Liver (tissue), 10 donors: ENCODE measurements at places on chromosomes 2 and 18. TPM values are rescaled to one million over a fixed set of nuclear protein-coding genes. Genes with fewer than 3 reads are reported as not detected.

DNA sequence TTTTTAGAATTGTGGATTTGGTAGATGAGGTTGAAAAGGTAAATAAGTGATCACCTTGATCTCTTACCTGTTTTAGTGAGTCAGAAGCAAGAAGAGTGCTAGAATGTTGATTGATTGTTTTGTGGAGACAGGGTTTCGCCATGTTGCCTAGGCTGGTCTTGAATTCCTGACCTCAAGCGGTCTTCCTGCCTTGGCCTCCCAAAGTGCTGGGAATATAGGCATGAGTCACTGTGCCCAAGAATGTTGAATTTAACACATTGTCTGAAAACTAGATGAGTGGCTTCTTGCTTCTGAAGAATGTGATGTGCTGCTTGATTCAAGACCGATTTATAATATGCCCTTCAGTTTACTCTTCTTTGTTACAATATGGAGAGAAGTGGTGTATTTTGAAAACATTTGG, 121.3 kb downstream of the FMNL2 start:
- no peaks in the 10 kb centered on the region for H3K4me1 ChIP-seq
- DNase-seq = no peak
- no peaks in the 10 kb centered on the region for H3K27me3 ChIP-seq

DNA sequence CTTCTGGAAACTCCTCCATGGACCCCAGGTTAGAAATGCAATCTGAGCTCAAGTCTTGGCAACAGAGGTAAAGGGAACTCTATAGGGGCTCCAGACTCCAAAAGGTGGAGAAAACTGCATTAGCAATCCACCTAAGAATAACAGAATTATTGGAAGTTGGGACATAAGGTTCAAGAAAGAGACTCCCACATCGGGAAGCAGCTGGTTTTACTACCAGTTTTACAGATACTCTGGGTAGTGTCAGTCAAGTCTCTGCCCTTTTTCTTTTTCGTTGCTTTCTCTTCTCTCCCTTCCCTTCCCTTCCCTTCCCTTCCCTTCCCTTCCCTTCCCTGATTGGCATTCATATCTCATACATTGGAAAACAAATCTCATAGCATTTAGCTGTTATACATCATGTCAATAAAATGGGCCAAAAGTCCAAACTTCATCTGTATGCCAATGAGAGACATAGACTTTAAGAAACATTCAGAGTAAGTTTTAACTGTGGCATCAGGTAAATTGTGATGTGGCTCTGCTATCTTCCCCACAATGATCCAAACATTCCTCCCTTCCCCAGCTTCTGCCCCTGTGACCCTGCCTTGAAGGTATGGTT, 166.7 kb downstream of the KCNE4 start:
- H3K27ac ChIP-seq = no peak overlapping the region
- DNase-seq = no peak
- no peaks in the 10 kb centered on the region for H3K27me3 ChIP-seq
- no peaks in the 10 kb centered on the region for H3K4me1 ChIP-seq
- no peaks in the 10 kb centered on the region for H3K36me3 ChIP-seq
- no peak overlapping the region for H3K4me3 ChIP-seq

DNA sequence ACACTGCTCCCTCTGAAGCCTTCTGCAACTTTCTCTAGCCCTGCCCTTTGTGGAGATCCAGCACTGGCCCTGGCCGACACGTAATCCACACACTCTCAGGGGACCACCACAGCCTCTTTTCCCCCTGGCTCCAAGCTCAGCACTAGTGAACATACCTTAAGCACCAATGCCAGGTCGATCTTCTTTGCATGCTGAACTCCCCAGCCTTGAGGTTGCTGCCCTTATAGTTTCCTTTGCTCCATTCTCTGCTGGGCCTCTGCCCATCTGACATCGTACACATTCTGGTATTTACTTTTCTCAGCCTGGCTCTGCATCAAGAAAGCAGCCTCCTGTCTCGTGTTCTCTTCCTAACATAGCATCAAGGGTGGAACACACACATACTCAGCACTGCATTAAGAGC, 361.5 kb downstream of the LPIN1 start:
- no peak overlapping the region for H3K4me3 ChIP-seq
- no peak for DNase-seq
- H3K36me3 ChIP-seq = no peaks in the 10 kb centered on the region
- H3K27ac ChIP-seq = no peak overlapping the region
- peaks cover 3% of the 10 kb centered on the region for H3K4me1 ChIP-seq
- no peaks in the 10 kb centered on the region for H3K27me3 ChIP-seq

GRCh38 chr2:29017716-29018435, 36.8 kb downstream of the TOGARAM2 start:
- no peaks in the 10 kb centered on the region for H3K27me3 ChIP-seq
- H3K4me1 ChIP-seq = no peaks in the 10 kb centered on the region
- H3K27ac ChIP-seq = no peak overlapping the region

GRCh38 chr2:21461754-21462240, 338.0 kb downstream of the TDRD15 start:
- H3K27ac ChIP-seq = no peak overlapping the region
- H3K4me3 ChIP-seq = no peak overlapping the region
- no peaks in the 10 kb centered on the region for H3K27me3 ChIP-seq

- H3K27ac ChIP-seq = no peak overlapping the region
- peaks cover 23% of the 10 kb centered on the region for H3K4me1 ChIP-seq
- no peak for DNase-seq
- H3K27me3 ChIP-seq = no peaks in the 10 kb centered on the region
- no peaks in the 10 kb centered on the region for H3K36me3 ChIP-seq
These were observed 67.2 kb upstream of the NPAS2 start for GRCh38 chr2:100752628-100753333.

DNA sequence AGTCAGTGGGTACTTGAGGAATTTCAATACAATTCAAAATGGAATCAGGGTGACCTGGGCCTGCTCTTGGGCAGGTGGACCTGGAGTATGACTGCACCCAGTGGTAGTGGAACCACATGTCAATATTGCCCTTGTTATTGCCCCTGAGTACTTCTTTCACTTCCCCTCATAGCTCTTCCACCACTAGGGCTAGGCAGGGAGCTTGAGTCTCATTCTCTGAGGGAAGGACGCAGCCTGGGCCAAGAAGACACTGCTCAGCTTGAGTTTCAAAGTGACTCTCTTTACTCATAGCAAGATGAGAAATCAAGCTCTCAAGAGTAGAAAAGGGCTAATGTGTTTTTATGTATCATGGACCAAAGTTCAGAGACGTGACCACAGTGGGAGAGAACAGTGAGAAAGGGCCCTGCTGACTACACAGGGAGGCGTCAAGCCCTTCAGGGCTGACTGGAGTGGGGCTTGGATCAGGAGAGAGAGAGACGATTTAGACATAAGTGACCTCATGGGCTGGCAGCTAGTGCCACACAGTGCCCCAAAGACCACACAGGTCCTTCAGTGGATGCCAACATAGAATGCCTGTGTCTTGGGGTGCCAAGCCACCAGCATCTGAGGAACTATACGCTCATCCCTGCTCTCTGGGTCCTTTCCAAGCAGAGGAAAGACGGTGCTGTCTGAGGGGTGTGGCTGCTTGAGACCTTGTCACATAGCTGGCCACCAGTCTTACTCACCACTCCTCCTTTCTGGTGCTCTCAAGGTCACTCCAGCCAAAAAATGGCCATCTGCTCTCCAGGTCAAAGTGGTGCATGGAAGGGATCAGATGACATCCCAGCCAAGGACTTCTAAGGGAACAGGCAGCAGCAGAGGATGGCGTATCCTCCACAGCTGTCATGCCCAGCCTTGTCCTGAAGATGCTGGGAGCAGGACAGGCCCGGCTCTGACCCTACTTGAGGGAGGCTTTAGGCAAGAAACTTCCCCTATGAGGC, 13.0 kb downstream of the PTMA start:
- no peaks in the 10 kb centered on the region for H3K36me3 ChIP-seq
- H3K4me3 ChIP-seq = no peak overlapping the region
- H3K27ac ChIP-seq = no peak overlapping the region
- no peaks in the 10 kb centered on the region for H3K4me1 ChIP-seq

DNA sequence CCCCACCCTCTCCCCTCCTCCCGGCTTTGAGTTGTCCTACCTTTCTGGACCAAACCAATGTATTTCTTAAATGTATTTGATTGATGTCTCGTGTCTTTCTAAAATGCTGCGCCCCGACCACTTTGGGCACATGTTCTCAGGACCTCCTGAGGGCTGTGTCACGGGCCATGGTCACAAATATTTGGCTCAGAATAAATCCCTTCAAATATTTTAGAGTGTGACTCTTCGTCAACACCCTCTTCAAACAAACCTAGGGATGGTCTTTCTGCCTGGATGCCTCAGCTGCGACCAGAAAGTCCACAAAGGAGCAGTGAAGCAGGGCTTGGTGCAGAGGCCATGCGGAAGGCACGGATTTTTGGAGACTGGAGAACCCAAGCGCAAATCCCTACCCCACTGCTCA, 1.1 kb upstream of the SLC35F6 start:
- no peaks in the 10 kb centered on the region for H3K27me3 ChIP-seq
- H3K27ac ChIP-seq = no peak overlapping the region

DNA sequence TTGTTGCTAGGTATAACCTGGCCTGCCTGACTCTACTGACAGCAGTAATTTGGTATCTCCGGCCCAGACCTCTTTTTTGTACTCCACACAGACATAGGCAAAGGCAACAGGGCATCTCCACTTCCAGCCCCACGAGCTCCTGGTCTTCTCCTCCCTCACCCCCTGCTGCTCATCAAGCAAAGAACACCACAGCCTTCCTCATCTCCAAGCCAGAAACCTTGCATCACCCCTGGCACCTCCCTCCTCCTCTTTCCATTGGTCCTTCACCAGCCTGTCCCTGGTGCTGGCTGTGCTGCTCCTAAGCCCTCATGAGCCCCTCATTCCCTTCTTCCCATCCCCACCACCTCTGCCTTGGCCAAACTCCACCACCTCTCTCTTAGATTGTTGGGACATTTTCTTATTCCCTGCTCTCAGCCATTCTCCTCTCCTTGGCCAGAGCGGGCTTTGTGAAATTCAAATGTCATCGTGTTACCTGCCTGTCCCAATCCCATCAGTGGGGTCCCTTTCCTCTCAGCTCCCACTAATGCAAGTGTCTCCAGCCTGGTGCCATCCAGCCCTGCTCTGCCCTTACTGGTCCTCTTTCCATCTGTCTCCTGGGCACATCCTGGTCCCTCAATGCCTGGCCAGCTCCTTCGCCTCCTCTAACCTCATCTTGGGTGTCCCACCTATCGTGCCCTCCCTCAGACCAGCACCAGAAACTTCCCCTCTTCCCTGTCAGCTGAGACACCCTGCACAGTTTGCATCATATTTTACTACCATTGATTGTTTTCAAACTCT, 77.4 kb downstream of the INHBB start:
- H3K27ac ChIP-seq = no peak overlapping the region
- DNase-seq = no peak
- H3K4me1 ChIP-seq = no peaks in the 10 kb centered on the region
- no peaks in the 10 kb centered on the region for H3K27me3 ChIP-seq
- no peaks in the 10 kb centered on the region for H3K36me3 ChIP-seq
- no peak overlapping the region for H3K4me3 ChIP-seq

The GPR75 gene
- total RNA-seq = 5.4 TPM
